Stimulated activated CD4-positive, alpha-beta T cell treated with anti-CD3 and anti-CD28 coated beads, Interleukin-15, amount 100 ng/mL, for 24 hours (primary cell): ENCODE measurements at places on chromosomes 6 and 20.

GRCh38 chr6:117508450-117508971, 26.0 kb downstream of the DCBLD1 start:
- no peak for DNase-seq

- peak; percentile 28 for DNase-seq
These were observed 16.7 kb downstream of the PLAGL2 start for GRCh38 chr20:32190616-32191415.

- DNase-seq: no peak
These were observed 72.4 kb upstream of the XRN2 start for GRCh38 chr20:21230686-21231085.

- no peak for DNase-seq
These were observed 259.9 kb upstream of the SASH1 start for GRCh38 chr6:148082696-148083095.

GRCh38 chr20:18879262-18879661, 65.7 kb downstream of the SCP2D1 start:
- no peak for DNase-seq

DNA sequence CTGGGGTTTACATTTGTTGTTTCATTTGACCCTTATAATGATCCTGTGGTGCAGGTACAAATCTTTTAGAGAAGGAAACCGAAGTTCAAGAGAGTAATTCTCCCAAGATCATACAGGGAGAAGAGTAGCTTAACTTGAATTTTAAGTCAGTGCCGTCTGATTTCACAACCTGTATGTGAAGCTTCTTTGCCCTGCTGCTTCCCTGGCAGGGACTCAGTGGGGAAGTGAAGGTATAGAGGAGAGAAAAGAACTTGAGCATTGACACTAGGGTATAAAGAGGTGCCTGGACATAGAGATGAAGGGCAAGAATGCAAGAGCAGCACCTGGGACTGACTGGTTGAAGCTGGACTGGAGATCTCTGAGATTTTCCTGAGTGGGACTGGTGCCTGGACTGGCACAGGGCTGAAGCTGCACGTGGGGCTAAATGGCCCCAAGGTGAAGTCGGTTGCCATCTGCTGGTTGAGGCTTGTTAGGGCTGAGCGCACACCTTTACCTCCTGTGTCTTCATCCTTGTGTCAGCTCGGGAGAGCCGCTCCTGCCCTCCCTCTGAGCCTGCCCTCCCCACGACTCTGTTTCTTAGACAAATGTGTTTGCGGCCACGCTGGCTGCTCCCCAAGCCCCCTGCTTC, 41.8 kb downstream of the FARS2 start:
- peak; percentile 65 for DNase-seq

- DNase-seq: no peak
These were observed 5.6 kb upstream of the FAM50B start for GRCh38 chr6:3843379-3844096.

DNA sequence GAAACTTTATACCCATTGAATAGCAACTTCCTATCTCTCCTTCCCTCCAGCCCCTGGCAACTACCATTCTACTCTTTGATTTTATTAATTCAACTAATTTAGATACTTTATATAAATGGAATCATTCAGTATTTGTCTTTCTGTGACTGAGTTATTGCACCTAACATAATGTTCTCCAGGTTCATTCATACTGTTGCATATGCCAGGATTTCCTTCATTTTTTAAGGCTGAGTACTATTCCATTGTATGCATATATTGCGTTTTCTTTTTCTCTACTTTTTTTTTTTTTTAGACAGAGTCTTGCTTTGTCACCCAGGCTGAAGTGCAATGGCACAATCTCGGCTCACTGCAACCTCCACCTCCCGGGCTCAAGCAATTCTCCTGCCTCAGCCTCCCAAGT, 49.5 kb upstream of the BEND6 start:
- no peak for DNase-seq

GRCh38 chr6:20978151-20978614, 443.9 kb downstream of the CDKAL1 start:
- DNase-seq: no peak

DNA sequence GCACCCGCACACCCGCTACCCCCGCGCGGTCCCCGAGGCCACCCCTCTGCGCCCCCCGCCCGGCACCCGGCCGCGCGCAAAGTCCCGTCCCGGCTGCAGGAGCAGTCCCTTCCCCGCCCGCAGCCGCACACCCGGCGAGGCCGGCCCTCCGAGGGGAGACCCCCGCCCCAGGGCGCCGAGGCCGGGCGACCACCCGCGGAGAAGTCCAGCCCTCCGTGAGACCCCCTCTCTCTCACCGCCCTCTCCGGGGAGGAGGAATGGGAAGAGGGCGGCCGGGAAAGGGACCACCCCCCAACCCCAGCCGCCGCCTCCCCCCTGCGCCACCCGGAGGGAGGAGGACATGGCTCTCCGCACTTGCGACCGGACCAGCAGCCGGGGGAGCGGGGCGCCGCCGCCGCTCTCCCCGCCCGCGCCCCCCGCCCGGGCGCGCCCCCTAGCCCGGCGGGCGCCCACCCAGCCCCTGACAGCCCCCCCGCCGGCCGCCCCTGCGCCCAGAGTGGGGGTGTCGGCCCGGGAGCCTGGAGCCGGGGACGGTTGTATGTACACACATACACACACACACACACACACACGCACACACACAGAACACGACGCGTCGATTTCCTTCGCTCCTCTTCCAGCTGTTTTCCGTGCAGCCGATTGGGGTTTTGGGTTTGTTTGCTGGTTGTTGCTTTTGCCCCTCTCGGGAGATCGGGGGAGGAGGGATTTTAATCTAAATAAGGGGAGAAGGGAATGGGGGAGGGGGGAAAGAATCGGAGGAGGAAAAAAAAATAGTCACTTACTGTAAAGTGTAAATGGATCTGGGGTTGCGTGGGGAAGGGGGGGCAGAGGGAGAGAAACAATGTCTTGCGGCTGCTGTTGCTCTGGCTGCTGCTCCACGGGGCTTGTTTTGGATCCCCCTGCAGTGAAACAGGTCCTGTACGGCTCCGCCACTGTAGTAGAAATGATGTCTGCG, at the start of gene ATXN1:
Gene ATXN1 (minus strand): TSS at position 945 of the 955 bp plus-strand sequence.
- peak; percentile 49 for DNase-seq

GRCh38 chr6:101662111-101662897, 268.8 kb downstream of the GRIK2 start:
- DNase-seq: no peak

GRCh38 chr6:109019911-109020310, 74.7 kb downstream of the SESN1 start:
- no peak for DNase-seq

GRCh38 chr6:116536216-116536621, 9.3 kb downstream of the TRAPPC3L start:
- DNase-seq: no peak

DNA sequence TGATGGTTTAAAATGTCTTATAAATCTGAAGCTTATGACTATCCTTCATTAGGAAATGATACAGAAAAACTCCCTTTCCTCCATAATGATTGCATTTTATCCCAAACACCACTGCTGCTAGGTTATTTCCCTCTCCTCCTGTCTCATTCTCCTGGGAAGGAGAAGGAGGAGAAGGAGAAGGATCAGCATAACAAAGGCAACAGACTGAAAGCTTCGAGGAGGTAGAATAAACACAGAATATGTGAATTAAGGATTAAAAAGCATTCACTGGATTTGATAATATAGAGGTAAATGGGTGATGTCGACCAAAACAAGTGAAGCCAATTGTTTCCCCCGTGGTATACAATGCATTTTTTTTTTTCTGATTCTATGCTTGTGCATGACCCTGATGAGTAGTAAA, 82.0 kb downstream of the WASF1 start:
- no peak for DNase-seq

DNA sequence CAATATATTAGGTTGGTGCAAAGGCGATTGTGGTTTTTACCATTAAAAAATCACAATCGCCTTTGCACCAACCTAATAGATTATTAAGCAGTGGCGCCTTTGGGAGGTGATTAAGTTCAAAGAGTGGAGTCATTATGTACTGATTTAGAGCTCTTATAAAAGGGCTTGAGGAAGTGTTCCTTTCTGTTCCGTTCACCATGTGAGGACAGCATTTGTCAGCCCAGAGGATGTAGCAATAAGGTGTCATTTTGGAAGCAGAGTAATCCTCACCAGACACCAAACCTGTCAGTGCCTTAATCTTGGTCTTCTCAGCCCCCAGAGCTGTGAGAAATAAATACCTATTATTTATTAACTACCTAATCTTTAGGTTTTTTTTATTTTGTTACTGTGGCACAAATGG, 542.1 kb upstream of the MAN1A1 start:
- DNase-seq: no peak

DNA sequence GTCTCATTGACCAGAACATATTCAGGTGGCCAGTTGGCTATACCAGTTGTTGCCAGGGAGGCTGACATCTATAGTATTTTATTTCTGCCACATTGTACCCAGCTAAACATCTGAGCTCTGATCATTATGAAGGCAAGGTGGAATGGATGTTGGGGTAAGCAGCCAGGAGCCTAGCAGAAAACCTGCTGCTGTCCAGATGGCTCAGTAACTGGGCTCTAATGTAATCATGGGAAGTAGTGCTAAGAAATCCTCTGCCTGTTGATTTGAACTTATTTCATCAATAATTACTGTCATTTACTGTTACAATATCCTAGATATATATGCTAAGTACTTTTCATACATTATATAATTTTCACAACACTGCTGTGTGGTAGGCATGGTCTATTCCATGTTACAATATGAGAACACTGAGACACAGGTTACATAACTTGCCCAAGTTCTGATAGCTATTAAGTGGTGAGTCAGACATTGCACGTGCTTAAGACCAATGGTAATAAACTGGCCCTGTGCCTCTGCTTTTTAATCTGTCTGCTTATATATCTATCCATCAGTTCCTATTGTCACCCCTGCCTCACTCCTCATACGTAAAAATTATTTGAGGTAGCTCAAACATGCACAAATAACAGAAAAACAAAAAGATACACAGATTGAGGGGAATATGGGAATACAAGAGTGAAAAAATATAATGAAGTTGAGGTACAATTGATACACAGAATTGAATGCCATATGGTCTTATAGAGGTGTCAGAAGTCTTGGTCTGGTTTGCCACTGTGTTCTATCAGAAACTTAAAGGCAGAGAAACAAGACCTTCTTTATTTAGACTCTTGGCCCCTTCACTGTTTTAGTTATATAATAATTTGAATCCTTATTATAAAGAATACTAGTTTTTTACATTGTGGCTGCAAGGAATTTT, 25.2 kb downstream of the TBPL1 start:
- DNase-seq: no peak

DNA sequence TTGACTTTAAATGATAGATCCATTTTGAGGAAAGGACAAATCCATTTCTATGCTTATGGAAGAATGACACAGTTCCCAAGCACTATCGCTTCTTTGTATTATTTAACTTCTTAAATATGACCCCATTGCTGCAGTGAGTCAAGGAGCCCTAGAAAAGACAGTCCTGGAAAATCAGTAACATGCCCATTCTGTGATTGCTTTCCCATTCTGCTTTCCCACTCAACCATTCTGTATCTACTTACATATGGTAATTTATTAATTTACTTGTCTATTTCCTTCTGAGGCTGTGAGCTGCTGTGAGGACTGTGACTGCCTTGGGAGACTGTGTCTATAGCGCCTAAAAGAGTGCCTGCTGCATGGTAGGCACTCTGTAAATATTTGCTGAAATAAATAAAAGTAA, 85.4 kb upstream of the TMEM30A start:
- no peak for DNase-seq

DNA sequence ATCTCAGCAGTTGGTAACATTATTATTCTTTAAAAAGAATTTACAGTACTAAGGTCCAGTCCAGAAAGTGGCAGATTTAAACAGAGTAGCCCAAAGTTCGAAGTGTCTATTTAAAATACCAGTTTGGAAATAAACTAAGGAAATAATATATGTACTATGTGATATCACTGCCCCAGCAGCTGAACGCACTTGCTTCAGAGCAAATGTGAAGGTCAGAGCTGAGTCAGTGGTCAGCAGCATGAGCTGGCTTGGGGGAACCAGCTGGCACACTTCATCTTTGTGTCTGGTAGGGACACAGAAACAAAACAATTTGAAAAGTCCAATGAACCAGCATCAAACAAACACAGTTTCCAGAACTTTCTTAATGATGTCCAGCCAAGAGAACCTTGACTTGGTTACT, 15.4 kb downstream of the TMEM14B start:
- no peak for DNase-seq

GRCh38 chr20:56160956-56161355, 87.6 kb upstream of the MC3R start:
- no peak for DNase-seq

GRCh38 chr6:86943819-86944407, 6.6 kb downstream of the HTR1E start:
- no peak for DNase-seq

- no peak for DNase-seq
These were observed 1.2 kb upstream of the NTSR1 start for GRCh38 chr20:62707276-62707920.

DNA sequence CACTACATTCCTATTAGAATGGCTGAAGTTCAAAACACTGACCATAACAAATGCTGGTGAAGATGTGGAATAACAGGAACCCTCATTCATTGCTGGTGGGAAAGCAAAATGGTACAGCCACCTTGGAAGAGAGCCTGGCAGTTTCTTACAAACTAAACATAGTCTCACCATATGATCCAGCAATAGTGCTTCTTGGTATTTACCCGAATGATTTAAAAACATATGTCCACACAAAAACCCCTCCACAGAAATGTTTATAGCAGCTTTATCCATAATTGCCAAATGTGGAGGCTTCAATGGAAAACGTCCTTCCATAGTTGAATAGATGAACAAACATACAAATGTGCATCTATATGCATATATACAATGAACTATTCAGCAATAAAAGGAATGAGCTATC, 330.8 kb downstream of the BTBD3 start:
- DNase-seq: no peak

DNA sequence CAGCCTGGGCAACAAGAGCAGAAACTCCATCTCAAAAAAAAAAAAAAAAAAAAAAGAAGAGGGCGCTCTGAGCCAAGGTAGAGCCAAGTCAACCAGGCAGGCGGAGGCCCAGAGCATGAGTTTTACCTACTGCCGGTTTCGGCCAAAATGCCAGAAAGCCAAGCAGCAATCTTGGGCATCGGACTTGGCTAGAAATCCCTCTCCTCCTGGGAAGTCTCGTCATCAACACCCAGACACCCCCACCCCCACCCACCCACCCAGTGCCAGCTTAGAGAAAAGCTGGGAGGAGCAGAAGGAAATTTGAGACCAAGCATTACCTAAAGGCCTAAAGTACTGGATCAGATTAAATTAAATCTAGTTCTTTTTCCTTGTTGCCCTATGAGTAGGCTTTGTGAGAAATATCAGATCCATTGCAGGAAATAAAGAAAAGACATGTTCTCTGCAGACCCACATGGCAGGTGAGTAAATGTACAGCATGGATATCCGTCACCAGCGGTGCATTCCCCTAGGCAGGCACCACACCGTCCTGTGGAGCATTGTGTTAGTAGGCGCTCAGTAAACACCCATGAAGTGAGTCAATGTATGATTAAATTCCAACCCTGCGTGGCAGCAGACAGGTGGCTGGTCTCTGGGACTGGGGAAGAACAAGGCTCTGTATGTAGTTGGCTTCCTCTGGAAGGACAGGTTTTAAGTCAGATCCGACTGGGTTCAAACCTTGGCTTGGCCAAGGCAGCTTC, 21.0 kb downstream of the RIPOR3 start:
- DNase-seq: no peak

GRCh38 chr6:33696548-33697518, 14.7 kb downstream of the UQCC2 start:
- DNase-seq: no peak
